ENCODE measurements at places on chromosomes 1 and 21.
A peak's percentile ranks its signal among the peaks of the same experiment; 100 is the strongest.

- DNase-seq, result no peak
- H3K36me3 ChIP-seq, result no peaks in the 10 kb centered on the region
- peaks cover 16% of the 10 kb centered on the region for H3K27me3 ChIP-seq
- H3K27ac ChIP-seq, result no peak overlapping the region
Measured at GRCh38 chr1:14285238-14285637, 313.2 kb upstream of the KAZN start.

- no peak overlapping the region for H3K4me3 ChIP-seq
- no peak for DNase-seq
- H3K27me3 ChIP-seq, result no peaks in the 10 kb centered on the region
- no peak overlapping the region for H3K27ac ChIP-seq
Measured at GRCh38 chr1:237794071-237794470, 96.7 kb downstream of the ZP4 start.

- H3K36me3 ChIP-seq, result no peaks in the 10 kb centered on the region
- peaks cover 30% of the 10 kb centered on the region for H3K27me3 ChIP-seq
- peaks cover 2% of the 10 kb centered on the region for H3K4me1 ChIP-seq
- no peak overlapping the region for H3K4me3 ChIP-seq
- no peak for DNase-seq
Measured at GRCh38 chr1:18343581-18343980, 137.1 kb upstream of the KLHDC7A start.

DNA sequence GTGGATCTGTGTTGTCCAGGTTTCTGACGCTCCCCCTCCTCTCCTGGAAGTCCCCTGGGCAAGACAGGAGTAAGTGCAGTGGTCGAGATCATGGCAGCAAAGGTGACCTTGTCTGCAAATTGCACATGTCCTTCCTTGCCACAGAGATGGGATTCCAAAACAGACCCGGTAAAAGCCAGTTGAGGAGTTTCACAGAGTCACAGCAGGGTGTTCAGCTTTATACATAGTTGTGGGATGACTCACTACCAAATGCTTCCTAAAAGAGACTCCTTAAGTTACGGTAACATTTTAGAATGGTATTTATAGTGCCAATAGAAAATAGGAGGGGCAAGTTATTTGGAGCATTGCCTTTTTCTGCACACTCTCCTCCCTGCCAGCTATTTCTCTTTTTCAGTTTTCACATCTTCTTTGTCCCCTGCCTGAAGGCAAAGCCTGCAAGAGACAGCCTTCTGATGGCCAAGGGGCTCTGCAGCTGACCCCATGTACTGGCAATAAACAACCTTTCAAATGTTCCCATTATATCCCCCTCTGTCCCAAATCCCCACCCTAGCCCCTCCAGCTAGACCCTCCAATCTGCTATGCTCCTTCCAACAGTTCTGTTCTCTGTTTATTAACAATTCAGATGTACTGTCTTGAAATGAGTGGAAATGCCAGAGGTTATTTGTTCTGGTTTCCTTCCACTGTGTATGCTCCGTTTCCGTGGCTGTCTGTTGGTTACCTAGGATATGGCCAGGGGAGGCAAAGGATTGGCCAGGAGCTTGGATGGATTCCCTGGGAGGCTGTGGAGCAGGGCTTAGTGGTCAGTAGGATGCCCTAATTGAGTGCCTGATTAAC lies 115.0 kb downstream of the TGFB2 start:
- H3K36me3 ChIP-seq, result no peaks in the 10 kb centered on the region
- H3K4me3 ChIP-seq, result no peak overlapping the region
- no peaks in the 10 kb centered on the region for H3K4me1 ChIP-seq
- H3K27ac ChIP-seq, result no peak overlapping the region
- DNase-seq, result no peak

GRCh38 chr1:24946861-24947658 lies 17.0 kb upstream of the RUNX3 start:
- no peak overlapping the region for H3K4me3 ChIP-seq
- DNase-seq, result no peak
- no peaks in the 10 kb centered on the region for H3K36me3 ChIP-seq
- H3K4me1 ChIP-seq, result peaks cover 12% of the 10 kb centered on the region

GRCh38 chr1:46747683-46748288 lies 28.9 kb upstream of the EFCAB14 start:
- H3K36me3 ChIP-seq, result peaks cover 5% of the 10 kb centered on the region
- H3K27ac ChIP-seq, result no peak overlapping the region
- DNase-seq, result no peak
- H3K27me3 ChIP-seq, result peaks cover 83% of the 10 kb centered on the region
- H3K4me1 ChIP-seq, result no peaks in the 10 kb centered on the region

DNA sequence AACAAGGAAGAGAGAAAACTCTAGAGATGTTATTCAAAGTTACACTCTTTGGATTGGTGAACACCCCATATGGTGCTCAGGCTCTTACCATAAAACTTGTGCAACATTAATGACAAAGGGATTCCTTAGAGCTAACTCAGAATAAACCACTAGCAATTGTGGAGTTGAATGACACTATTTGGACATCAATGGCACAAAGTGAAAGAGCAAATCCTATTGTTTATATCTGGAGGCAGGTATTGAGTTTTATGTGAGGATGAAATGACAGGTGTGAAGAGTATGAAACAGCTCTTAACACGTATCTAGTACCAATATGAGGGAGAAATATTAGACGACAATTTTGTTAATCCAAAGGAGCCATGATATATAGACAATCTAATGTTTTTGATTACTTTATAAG lies 584.9 kb upstream of the PBX1 start:
- H3K4me3 ChIP-seq, result no peak overlapping the region
- DNase-seq, result no peak
- no peaks in the 10 kb centered on the region for H3K4me1 ChIP-seq
- no peak overlapping the region for H3K27ac ChIP-seq
- H3K27me3 ChIP-seq, result no peaks in the 10 kb centered on the region

- no peak overlapping the region for H3K27ac ChIP-seq
- H3K4me1 ChIP-seq, result peaks cover 10% of the 10 kb centered on the region
- no peak for DNase-seq
- no peaks in the 10 kb centered on the region for H3K27me3 ChIP-seq
- H3K36me3 ChIP-seq, result peaks cover 9% of the 10 kb centered on the region
- H3K4me3 ChIP-seq, result no peak overlapping the region
Measured at GRCh38 chr1:172602706-172603105, 56.2 kb upstream of the FASLG start.

GRCh38 chr1:110734133-110734680 lies 59.5 kb upstream of the KCNA3 start:
- peaks cover 27% of the 10 kb centered on the region for H3K27me3 ChIP-seq
- no peak overlapping the region for H3K4me3 ChIP-seq
- no peak overlapping the region for H3K27ac ChIP-seq
- DNase-seq, result no peak

- no peaks in the 10 kb centered on the region for H3K27me3 ChIP-seq
- peaks cover 12% of the 10 kb centered on the region for H3K36me3 ChIP-seq
- no peak overlapping the region for H3K27ac ChIP-seq
- no peak for DNase-seq
- H3K4me1 ChIP-seq, result peaks cover 15% of the 10 kb centered on the region
Measured at GRCh38 chr1:26557008-26557407, 27.4 kb downstream of the RPS6KA1 start.

DNA sequence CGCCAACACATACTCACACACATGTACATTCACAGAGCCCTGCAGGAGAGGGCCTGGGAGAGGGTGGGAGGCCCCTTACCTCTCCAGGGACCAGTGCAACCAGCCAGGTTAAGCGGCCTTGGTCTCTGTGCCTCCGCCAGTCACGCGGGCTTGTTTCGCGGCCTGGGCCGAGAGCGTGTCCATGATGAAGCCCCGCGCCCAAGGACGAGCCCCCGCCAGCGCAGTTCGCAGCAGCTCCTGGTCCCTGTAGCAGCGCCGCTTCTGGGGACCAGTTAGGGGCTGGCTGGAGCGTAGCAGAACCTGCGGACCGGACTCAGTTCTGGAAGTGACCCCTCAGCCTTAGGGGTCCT lies 7.3 kb upstream of the FAM167B start:
- no peaks in the 10 kb centered on the region for H3K36me3 ChIP-seq
- DNase-seq, result no peak
- peaks cover 16% of the 10 kb centered on the region for H3K4me1 ChIP-seq
- no peak overlapping the region for H3K27ac ChIP-seq
- H3K4me3 ChIP-seq, result peak overlapping the region; percentile 91

- H3K27me3 ChIP-seq, result no peaks in the 10 kb centered on the region
- peak overlapping the region; percentile 87 for H3K27ac ChIP-seq
- no peak for DNase-seq
- H3K4me3 ChIP-seq, result peak overlapping the region; percentile 15
Measured at GRCh38 chr1:32186077-32186476, 6.6 kb downstream of the TXLNA start.

DNA sequence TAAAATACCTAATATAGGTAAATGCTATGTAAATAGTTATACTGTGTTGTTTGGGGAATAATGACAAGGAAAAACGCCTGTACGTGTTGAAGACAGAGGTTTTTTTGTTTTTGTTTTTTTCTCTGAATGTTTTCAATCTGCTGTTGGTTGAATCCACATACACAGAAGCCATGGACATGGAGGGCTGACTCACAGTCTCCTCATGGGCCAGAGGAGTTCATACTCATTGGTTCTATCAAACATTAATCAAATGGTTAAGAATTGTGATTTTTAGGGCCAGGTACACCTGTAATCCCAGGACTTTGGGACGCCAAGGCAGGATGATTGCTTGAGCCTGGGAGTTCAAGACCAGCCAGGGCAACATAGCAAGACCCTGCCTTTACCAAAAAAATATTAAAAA lies 20.5 kb downstream of the MIER1 start:
- H3K27me3 ChIP-seq, result no peaks in the 10 kb centered on the region
- peaks cover 20% of the 10 kb centered on the region for H3K36me3 ChIP-seq
- H3K4me1 ChIP-seq, result peaks cover 37% of the 10 kb centered on the region
- no peak for DNase-seq
- no peak overlapping the region for H3K4me3 ChIP-seq

GRCh38 chr1:208243967-208244916 lies at the start of gene PLXNA2:
PLXNA2 (minus strand) TSS chr1:208244384; CDS start chr1:208217922, 26,462 bp downstream.
- peaks cover 13% of the 10 kb centered on the region for H3K4me1 ChIP-seq
- peak within 1 kb of the TSS; percentile 88 for H3K27ac ChIP-seq

GRCh38 chr1:174000371-174000770 lies 21.8 kb downstream of the RC3H1 start:
- H3K4me3 ChIP-seq, result no peak overlapping the region
- no peaks in the 10 kb centered on the region for H3K36me3 ChIP-seq
- peaks cover 20% of the 10 kb centered on the region for H3K4me1 ChIP-seq
- no peaks in the 10 kb centered on the region for H3K27me3 ChIP-seq
- peak overlapping the region; percentile 81 for H3K27ac ChIP-seq

- DNase-seq, result no peak
- H3K27me3 ChIP-seq, result no peaks in the 10 kb centered on the region
Measured at GRCh38 chr1:36151845-36152203, 2.5 kb upstream of the TRAPPC3 start.

DNA sequence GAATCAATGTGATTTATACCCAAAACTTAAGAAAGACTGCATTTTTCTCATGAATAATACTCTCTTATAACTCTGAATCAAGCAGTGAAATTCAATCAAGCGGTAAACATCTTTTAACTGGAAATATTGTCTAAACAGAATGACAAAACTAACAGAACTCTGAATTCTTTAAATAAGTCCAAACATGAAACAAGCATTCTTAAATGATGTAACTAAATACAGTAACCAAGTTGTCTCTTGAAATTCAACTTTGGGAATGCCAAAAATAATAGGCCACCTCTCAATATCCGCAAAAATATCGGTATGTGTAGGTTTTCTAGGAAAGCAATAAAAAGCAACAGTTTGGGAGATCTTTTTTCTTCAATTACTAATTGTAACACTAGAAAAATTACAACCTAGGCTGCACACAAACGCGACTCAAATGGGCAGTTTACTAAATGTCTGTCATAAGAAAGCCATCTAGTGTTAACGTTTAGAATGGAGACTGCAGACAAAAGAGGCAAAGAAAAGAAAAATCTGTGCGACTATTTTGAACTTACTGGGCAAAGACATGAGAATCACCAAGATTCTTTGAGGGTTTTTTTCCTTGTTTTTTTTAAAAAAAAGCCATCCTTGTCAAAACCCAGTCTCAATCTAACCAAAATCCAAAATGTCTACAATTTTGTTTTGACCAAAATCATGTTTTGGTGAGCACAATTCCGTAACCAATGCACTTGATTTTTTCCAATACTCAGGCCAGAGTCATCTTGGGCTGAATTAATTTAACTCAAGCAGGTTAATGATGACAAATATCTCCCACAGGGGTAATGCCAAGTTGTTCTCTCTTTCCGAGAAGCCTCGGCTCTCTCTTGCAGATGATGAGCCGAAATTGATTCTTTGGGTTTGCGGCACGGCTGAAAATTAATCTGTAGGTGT lies 1.3 kb downstream of the SIPA1L2 start:
- H3K36me3 ChIP-seq, result no peaks in the 10 kb centered on the region
- peak overlapping the region; percentile 89 for H3K4me3 ChIP-seq
- no peak overlapping the region for H3K27ac ChIP-seq

DNA sequence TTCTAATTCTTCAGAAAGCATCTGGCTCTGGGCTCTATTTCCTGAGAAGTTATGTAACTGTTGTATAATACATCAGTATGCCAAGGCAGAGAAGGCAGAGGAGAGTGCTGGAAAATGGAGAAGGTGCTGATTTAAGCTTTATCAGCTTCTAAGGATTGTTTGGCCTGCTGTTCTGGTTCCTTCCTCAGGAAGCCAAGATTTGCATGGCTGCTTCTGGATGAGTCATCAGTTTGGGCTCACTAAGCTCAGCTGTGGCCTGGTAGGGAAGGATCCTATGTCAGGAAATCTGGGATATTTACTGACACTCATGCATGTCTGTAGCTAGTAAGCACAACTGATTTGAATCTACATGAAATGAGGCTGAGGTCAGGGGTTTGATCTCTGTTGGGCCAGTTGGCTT lies 73.2 kb upstream of the ADGRL4 start:
- no peaks in the 10 kb centered on the region for H3K36me3 ChIP-seq
- no peaks in the 10 kb centered on the region for H3K4me1 ChIP-seq
- no peak overlapping the region for H3K27ac ChIP-seq
- H3K4me3 ChIP-seq, result no peak overlapping the region

DNA sequence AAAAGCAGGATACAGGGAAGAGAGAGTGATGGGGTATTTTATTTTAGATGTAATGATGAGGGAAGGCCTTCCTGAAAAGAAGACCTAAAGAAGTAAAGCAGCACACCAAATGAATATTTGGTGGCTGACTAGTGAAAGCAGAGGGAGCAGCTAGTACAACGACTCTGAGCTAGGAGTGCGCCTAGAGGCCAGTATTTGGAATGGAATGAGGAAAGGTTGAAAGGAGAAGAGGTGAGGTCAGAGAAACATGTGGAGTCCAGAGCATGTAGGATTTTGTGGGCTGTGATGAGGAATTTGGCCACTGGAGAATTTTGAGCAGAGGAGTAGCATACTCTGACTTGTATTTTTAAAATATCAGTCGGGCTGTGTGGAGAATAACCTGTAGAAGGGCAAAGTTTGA lies 11.8 kb upstream of the RPL5 start:
- H3K4me1 ChIP-seq, result no peaks in the 10 kb centered on the region
- peaks cover 17% of the 10 kb centered on the region for H3K27me3 ChIP-seq
- no peak for DNase-seq
- no peak overlapping the region for H3K4me3 ChIP-seq

- H3K4me3 ChIP-seq, result no peak overlapping the region
- no peaks in the 10 kb centered on the region for H3K4me1 ChIP-seq
- H3K36me3 ChIP-seq, result no peaks in the 10 kb centered on the region
- no peak for DNase-seq
- H3K27me3 ChIP-seq, result peaks cover 2% of the 10 kb centered on the region
Measured at GRCh38 chr21:17467392-17467791, 45.5 kb upstream of the CXADR start.

- peaks cover 5% of the 10 kb centered on the region for H3K36me3 ChIP-seq
- H3K4me3 ChIP-seq, result no peak overlapping the region
- H3K27ac ChIP-seq, result peak overlapping the region; percentile 51
- peaks cover 9% of the 10 kb centered on the region for H3K4me1 ChIP-seq
- H3K27me3 ChIP-seq, result no peaks in the 10 kb centered on the region
- DNase-seq, result no peak
Measured at GRCh38 chr1:27105018-27105417, 49.9 kb downstream of the SLC9A1 start.

GRCh38 chr1:73783352-73783751 lies 414.6 kb downstream of the LRRIQ3 start:
- no peaks in the 10 kb centered on the region for H3K4me1 ChIP-seq
- no peak overlapping the region for H3K27ac ChIP-seq
- no peaks in the 10 kb centered on the region for H3K36me3 ChIP-seq
- DNase-seq, result no peak
- no peaks in the 10 kb centered on the region for H3K27me3 ChIP-seq

All from T-helper 17 cell (primary cell).